ENCODE measurements at places on chromosomes 6 and 20.

DNA sequence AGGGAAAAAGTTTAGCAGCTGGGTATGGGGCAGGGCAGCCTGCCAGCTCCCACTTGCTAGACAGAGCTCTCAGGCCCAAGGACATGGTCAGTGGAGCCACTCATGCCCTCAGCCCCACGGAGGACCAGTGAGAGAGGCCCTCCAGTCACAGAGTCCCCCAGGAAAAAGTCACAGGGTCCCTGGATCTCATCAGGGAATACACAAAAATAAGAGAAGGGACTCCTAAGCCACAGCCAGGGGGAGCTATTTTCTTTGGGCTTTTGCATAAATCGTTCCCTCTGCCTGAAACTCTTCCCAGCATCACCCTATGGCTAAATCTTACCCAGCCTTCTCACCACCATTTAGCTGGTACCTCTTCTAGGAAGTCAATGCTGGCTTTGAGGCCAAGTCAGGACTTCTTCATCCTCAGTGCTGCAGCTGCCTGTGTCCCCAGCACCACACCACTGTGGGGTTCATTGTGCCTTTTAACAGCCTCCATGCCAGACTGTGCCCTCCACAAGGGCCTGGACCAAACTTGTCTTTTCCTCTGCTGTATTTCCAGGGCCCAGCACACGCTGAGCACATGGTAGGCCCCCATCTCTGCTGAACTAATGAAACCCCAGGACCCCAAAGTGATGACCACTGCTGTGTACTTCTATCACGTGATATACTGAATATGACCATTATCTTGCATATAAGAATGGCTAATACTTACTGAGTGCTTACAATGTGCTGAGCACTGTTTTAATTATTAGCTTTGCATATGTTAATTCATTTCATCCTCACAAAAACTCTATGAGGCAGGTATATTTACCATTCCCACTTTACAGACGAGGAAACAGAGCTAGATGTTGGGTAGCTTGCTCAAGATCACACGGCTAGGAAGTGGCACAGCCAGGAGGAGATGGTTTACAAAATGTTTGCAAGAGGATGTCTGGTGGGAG, 2.0 kb downstream of the ZNF335 start:
- peak; percentile 29 for DNase-seq

DNA sequence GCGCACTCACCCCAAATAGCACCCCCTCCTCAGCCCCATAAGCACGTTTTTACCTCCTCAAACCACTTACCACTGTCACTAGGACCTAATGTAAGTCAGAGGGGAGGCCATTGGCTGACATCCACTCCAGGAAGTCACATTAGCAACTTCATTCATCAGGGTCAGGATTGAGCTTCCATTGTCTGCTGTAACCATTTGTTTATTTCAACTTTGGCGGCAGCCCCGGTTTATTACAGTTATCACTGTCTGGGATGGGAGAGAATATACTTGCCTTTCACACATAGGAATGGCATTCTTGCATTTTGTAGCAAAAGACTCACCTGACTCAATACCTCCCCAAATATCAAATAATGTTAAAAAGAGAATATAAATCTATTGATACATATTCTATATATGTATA, 38.3 kb downstream of the MAFB start:
- DNase-seq: peak; percentile 78

- DNase-seq: no peak
Observed at GRCh38 chr20:57693670-57694329, 16.0 kb downstream of the PMEPA1 start.

DNA sequence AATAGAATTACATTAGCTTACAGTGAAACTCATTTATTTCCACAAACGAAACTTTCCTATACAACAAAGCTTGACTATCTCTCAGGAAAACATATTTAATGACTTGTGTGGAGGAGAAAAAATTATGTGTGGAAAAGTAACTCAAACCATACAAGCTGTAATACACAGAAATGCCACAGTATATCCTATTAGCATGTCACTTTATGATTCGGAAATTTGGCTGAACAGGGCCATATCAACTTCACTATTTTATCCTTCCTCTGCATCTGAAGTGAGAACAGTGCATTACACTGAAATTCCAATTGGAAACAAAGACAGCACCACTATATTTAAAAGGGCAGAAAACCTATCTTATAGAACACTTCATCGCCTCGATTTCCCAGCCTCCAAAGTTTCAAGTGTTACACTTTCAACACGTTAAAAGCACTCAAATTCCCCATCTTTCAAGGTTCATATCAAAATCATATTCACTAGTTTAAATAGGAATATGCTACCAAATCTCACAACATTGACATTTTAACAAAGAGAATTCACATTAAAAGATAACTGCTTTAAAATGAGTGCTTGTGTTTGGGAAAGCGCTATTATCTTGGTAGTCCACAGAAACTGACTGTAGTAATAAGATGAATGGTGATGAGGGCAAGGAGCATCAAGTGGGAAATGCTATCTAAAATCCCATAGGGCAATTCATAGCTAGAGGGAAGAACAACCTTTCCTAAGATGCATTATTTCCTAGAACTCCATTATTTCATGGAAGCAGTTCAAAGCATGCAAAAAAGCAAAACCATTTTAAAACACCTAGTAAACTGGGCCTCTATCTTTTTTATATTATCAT, 1.8 kb downstream of the REV3L start:
- DNase-seq: peak; percentile 60

- DNase-seq: no peak
Observed at GRCh38 chr20:22819784-22820183, 215.3 kb upstream of the SSTR4 start.

- DNase-seq: no peak
Observed at GRCh38 chr6:157322792-157323254, 496 bp downstream of the TMEM242 start.

DNA sequence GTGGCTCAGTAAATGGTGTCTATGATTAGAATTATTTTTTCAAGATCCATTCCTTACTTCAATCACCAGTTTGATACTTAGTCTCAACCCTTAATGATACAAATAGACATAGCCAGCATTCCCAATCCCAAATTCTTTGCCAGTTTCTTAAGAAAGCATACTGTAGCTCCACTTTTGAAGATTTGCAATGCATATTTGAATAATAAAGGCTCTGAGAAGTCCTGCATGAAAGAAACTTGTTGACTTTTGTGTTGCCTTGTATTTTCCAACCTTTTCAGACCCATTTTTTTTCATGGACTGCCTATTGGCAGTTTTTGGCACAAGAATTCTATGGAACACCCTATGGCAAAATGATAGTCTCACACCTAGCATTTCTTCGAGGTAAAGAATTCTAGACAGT, 215.6 kb upstream of the CHD6 start:
- no peak for DNase-seq

DNA sequence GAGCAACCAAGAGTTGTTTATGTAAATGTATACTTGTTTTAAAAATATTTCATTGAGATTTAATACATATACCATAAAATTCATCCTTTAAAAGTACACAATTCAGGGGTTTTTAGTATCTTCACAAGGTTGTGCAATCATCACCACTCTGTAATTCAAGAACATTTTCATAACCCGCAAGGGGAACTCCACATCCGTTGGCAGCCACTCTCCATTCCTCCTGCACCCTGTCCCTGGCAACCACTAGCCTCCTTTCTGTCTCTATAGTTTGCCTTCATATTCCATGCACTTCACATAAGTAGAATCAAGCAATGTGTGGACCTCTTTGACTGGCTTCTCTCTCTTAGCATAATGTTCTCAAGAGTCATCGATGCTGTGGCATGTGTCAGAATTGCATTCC, 104.2 kb upstream of the PDE10A start:
- DNase-seq: no peak

Data from NCI-H1105 treated with DMSO at 0.1 percent for 48 hours (cell line).